ENCODE measurements at places on chromosomes 2 and 18.

DNA sequence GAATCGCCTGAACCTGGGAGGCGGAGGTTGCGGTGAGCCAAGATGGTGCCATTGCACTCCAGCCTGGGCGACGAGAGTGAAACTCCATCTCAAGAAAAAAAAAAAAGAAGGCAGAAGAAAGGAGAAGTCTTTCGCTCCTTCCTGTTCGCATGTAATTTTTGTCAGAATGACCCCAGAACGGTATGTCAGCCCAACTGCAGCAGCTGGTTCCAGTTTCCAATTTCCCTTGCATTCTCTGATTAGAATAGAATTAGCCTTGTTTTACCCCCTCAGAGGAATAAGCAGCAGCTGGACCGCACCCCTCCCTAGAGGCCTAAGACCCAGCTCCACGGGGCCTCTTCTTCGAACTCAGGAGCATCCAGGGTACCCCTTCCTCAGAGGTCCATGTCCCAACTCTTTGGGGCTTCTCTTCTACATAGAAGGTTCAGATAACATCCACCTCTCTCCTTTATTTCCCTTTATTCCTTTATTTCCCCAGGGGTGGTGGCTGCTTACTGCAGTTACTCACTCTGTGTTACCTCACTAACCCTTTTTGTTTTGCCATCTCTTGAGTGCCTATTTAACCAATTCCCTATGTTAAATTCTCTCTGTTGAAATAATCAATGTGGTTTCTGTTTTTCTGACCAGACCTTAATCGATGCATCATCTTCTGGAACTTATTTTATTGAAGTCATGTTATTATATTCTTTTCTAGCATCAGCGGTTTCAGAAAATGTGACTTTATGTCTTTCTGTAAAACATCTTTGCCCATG, 7.2 kb upstream of the PUM2 start:
- no peak for DNase-seq

- no peak for DNase-seq
Measured at GRCh38 chr18:34623557-34623956, 86.5 kb upstream of the DTNA start.

GRCh38 chr2:134327367-134327766, 73.5 kb downstream of the MGAT5 start:
- no peak for DNase-seq

DNA sequence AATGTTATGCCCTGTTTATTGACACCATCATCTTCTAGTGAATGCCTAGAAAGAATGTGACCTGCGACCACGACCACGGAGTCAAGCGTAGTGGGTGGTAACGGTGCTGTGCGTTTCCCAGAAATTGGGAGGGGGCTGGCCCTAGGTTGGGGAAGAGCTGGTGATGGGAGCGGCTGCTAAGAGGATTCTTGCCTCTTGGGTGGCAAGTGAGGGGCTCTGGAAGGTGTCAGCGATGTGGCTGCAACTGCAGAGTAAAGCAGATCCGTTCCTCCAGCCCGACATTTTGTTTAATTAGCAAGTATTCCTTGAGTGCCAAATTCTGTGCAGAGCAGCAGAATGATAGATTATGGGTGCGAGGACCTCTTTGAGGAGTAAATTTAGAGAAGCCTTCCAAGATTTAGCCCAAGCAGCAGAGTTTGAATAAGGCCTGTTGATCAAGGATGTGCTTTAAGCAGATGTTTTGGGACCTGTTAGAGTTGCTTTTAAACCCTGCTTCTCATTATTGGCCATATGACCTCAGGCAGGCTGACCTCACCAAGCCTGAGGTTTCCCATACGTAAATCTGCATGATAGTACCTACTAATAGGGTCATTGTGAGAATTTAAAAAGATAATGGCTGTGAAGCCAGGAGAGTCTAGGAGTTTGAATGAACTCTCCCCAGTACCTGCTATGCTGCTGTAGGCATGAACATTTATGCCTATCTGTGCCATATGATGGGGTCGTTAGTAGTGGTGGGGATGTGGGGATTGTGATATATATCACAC, 287.7 kb downstream of the PTGR3 start:
- DNase-seq = no peak

- DNase-seq = no peak
Measured at GRCh38 chr2:104702031-104702850, 151.7 kb upstream of the POU3F3 start.

GRCh38 chr2:238255151-238255551, 15.3 kb upstream of the HES6 start:
- no peak for DNase-seq

DNA sequence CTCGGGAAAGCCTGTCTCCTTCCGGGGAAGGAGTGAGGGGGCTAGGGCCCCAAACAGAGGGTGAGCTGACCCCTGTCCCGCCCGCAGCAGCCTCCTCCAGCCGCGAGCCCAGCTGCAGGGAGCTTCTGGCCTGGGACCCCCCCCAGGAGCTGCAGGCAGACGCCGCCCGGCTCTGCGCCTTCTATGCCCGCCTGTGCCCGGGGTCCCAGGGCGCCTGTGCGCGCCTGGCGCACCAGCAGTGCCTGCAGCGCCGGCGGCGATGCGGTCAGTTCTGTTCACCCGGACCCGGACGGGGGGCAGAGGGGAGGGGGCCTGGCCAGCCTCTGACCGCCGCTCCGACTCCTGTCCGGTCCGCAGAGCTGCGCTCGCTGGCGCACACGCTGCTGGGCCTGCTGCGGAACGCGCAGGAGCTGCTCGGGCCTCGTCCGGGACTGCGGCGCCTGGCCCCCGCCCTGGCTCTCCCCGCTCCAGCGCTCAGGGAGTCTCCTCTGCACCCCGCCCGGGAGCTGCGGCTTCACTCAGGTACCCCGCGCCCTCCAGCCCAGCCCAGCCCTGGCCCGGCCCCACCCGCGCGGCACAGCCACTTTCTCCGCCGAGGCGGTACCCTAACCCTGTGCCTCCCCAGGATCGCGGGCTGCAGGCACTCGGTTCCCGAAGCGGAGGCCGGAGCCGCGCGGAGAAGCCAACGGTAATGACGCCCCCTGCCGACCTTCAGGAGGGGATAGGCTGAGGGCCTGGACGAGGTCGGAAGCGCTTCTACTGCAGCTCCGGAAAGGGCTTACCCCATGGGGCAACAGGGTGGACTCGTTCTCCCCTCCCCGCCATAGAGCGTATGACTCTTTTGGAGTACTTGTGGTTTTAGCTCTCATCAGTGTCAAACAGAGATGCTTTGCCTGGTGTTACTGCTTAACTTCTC, 2.0 kb upstream of the CHRND start:
- DNase-seq = peak; percentile 70

DNA sequence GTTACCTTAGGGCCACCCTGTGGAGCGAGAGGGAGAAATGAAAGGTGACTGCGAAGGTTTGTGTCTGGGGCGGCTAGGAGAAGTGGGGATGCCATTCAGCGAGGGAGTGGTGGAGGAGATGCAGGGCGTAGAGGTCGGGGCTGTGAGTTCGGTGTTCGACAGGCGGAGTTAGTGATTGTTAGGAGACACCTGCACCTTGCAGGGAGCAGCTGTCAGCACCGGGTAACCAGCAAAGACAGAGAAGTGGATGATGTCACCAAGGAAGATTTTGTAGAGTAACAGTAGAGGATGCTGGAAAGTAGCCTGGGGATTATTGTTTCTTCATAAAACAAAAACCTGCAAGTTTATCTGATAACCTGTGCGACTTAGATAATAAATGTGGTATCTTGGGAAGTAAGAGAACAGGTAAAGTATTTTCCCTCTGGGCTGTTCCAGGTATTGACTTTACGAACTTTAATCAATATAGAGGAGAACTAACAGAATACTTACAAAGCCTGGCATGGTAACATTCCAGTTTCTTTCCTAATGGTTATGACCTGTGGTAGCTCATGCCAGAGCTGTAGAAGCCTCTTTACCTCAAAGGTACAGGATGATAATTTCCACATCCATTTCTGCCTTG, 63.8 kb downstream of the SPTBN1 start:
- DNase-seq = no peak

GRCh38 chr2:176997074-176997791, 215.4 kb upstream of the HNRNPA3 start:
- DNase-seq = no peak

- DNase-seq = no peak
Measured at GRCh38 chr18:30510882-30511281, 531.7 kb downstream of the DSC3 start.

GRCh38 chr2:202007015-202007982, 26.4 kb upstream of the FZD7 start:
- no peak for DNase-seq

DNA sequence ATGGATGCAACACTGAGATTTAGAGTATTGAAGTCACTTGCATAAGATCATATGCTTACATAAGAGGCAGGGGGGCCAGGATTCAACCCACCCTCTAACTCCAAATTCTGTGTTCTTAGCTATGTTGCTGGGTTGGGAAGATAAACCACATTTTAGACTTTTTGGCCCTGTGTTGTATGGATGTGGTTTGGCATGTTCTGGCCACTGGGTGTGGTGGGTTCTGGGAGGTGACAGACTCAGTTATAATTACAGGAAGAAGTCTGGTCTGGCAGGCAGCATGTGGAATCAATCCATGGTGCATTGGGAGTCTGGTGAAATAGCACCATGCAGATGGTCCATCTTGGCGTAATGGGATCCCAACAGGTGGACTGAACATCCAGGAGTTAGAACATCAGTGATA, 138.9 kb downstream of the LTBP1 start:
- DNase-seq = no peak

DNA sequence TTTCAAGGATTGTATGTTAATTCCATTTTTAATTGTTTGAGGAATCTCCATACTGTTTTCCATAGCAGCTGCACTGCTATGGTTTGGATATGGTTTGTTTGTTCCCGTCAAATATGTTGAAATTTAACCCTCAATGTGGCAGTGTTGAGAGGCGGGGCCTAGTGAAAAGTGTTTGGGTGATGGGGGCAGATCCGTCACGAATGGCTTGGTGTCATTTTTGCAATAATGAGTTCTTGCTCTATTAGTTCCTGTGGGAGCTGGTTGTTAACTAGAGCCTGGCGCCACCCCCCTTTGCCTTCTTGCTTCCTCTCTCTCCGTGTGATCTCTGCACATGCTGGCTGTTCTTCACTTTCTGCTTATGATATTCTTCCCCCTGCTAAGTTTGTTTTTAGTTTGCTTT, 71.4 kb upstream of the LDLRAD4 start:
- DNase-seq = peak; percentile 45

GRCh38 chr18:61924550-61924949, 31.7 kb upstream of the RNF152 start:
- DNase-seq = no peak

DNA sequence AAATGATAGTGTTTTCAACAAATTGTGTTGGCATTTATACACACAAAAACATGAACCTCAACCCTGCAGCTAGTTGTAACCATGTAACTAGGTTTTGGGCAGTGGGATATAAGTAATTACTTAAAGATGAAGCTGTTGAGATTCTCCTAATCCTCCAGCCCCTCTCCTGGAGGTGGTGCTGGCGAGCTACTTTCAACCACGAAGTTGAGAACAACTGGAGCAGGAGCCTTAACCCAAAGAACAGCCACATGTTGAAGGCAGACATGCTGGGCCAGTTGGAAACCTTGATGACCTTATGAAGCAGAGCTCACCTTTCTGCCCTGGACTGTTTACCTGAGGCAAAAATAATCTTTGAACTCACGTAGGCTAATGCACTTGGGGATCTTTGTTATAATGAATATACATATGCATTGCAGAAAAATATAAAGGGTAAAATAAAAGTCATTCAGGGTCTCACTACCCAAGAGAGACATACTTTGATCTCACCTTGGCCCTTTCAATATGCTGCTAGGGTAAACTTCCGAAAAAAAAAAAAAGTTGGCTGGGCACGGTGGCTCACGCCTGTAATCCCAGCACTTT, 89.6 kb upstream of the NPAS2 start:
- DNase-seq = peak; percentile 60

DNA sequence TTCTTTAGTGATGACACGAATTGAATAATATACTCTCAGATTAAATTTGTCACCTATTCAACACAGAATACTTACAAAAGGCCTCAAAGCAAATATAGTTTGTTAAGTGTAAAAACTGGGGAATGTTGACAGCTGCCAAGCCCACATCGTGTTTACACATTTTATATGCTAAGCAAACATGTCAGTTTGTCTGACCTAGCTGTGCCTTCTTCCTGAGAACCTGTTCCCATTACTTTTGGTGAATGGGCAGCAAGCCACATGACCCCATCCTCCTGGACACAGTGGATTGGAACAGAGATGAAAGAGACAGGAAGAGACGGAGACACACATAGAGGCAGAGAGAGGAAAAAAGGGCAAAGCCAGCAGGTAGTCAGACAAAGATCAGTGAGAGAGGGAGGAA, 22.9 kb upstream of the CUL3 start:
- no peak for DNase-seq

DNA sequence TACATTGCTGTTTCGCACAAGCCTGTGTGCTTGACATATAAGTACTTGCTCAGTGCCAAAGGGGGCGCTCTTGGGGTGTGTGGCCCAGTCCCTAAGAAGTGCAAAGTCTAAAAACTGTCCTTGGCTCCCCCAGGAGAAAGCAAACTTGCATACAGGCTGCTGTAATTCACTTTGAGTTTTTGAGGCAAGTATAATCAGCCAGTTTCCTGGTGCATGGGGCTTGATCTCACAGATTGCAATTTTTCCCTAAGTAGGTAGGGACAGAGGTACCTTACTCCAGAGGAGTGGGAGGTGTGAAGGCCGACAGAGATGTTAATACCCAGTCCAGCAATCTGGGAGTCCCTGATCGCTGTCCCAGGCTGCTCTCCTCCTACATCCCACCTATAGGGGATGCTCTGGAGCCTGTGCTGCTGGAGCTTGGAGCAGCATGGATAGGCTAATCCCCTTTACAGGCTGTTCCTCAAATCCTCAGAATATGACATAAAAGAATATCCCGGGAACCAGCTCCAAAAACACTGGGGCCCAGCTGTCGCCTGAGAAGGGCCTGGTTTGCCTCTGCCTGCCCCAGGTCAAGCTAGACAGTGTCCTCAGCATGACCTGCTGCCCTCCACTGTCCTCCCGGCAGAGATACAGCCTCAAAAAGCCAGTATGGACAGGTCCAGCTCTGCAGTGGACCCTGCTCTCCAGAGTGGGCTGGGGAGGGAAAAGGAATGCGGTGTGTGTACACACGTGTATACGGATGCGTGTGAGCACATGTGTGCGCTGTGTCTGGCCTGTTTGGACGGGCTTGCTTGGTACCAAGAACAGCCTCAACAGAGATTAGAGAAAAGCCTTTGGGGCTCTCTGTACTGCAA, 136.5 kb upstream of the HAAO start:
- DNase-seq = peak; percentile 44

DNA sequence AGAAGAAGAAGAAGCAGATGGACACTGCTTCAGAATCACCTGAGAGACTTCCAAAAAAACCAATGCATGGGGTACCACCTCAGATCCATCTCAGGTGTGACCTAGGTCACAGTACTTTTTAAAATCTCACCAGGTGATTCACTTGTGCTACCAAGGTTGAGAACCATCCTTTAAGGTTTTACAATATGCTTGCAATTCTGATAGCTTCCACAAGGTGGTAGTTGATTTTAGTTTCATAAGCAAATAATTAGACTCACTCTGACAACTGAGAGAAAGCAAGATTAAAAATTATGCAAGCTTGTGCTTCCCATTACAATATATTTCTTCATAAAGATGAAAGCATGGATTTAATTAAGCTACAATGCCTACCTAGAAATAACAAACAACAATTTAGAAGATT, 355.1 kb downstream of the EN1 start:
- peak; percentile 48 for DNase-seq

GRCh38 chr18:21369146-21369545, 127.1 kb downstream of the GREB1L start:
- DNase-seq = no peak

GRCh38 chr18:33578518-33579348, 714 bp downstream of the ASXL3 start:
- DNase-seq = no peak

Measured in NAMALWA (cell line).